ENCODE measurements at places on chromosomes 16 and 17.
A peak's percentile ranks its signal among the peaks of the same experiment; 100 is the strongest.

DNA sequence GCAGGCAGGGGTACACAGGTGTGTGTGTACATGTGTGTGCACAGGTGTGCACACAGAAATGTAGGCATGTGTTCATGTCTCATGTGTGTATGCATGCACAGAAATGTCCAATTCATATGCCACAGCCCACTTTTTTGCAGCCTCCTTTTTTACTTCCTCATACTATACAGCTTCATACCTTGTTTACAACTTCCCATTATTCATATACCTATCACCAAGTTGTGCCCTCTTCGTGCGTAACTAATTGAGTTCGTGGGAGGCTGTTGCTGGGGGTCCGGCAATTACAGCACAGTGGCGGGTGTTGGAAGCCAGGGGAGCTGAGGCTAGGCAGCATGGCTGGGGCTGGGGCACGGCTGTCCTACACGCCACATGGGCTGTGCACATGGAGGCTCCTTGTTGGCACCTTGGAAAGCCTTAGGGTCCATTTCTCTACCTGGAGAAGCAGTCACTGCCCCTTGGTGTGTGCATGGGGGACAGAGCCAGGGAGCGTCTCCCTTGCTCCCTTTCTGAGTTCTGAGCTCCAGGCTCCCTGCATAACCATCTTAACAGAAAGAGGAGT is 266.7 kb downstream of the ENGASE start:
- DNase-seq: no peak
- H3K27me3 ChIP-seq: peaks cover 22% of the 10 kb centered on the region
- no peak overlapping the region for H3K27ac ChIP-seq
- no peaks in the 10 kb centered on the region for H3K4me1 ChIP-seq
- H3K4me3 ChIP-seq: no peak overlapping the region

GRCh38 chr16:53755026-53755910 is 51.3 kb downstream of the FTO start:
- no peaks in the 10 kb centered on the region for H3K4me1 ChIP-seq
- H3K4me3 ChIP-seq: no peak overlapping the region
- H3K27me3 ChIP-seq: no peaks in the 10 kb centered on the region
- DNase-seq: no peak
- no peak overlapping the region for H3K27ac ChIP-seq

- H3K36me3 ChIP-seq: no peaks in the 10 kb centered on the region
- no peak overlapping the region for H3K4me3 ChIP-seq
- H3K4me1 ChIP-seq: no peaks in the 10 kb centered on the region
- no peaks in the 10 kb centered on the region for H3K27me3 ChIP-seq
Observed at GRCh38 chr16:83214671-83215070, 587.9 kb downstream of the CDH13 start.

- no peak overlapping the region for H3K4me3 ChIP-seq
- no peak for DNase-seq
- no peaks in the 10 kb centered on the region for H3K36me3 ChIP-seq
- no peaks in the 10 kb centered on the region for H3K27me3 ChIP-seq
- no peak overlapping the region for H3K27ac ChIP-seq
Observed at GRCh38 chr17:54426296-54426886, 474.3 kb upstream of the TOM1L1 start.

GRCh38 chr16:30041841-30042240 is 10.8 kb upstream of the TLCD3B start:
- H3K36me3 ChIP-seq: no peaks in the 10 kb centered on the region
- no peak overlapping the region for H3K27ac ChIP-seq
- peaks cover 5% of the 10 kb centered on the region for H3K4me1 ChIP-seq
- no peak overlapping the region for H3K4me3 ChIP-seq

DNA sequence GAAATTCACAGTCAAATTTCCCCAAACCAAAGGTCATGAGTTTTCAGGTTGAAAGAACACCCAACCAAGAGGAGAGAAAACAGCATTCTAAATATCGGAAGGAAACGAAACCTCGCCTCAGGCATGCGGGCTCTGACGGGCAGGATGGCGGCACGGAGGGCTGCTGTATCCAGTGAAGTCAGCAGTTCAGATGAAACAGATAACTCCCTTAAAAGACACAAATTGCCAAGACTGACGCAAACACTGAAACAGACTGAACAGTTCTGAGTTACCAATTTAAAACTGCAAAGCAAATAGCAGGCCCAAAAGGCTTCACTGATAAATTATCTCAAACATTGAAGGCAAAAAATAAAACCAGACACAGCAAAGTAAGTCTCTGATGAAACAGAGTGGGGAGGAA is 20.6 kb upstream of the CDH15 start:
- H3K27ac ChIP-seq: no peak overlapping the region
- no peaks in the 10 kb centered on the region for H3K4me1 ChIP-seq
- H3K4me3 ChIP-seq: no peak overlapping the region
- H3K27me3 ChIP-seq: no peaks in the 10 kb centered on the region

GRCh38 chr17:65389426-65389825 is 172.0 kb downstream of the AXIN2 start:
- no peaks in the 10 kb centered on the region for H3K4me1 ChIP-seq
- H3K36me3 ChIP-seq: no peaks in the 10 kb centered on the region
- no peak overlapping the region for H3K27ac ChIP-seq
- H3K27me3 ChIP-seq: peaks cover 10% of the 10 kb centered on the region

- H3K4me3 ChIP-seq: no peak overlapping the region
- no peak overlapping the region for H3K27ac ChIP-seq
- H3K27me3 ChIP-seq: no peaks in the 10 kb centered on the region
- H3K36me3 ChIP-seq: no peaks in the 10 kb centered on the region
- H3K4me1 ChIP-seq: no peaks in the 10 kb centered on the region
Observed at GRCh38 chr16:89187770-89188392, 12.5 kb downstream of the SLC22A31 start.

DNA sequence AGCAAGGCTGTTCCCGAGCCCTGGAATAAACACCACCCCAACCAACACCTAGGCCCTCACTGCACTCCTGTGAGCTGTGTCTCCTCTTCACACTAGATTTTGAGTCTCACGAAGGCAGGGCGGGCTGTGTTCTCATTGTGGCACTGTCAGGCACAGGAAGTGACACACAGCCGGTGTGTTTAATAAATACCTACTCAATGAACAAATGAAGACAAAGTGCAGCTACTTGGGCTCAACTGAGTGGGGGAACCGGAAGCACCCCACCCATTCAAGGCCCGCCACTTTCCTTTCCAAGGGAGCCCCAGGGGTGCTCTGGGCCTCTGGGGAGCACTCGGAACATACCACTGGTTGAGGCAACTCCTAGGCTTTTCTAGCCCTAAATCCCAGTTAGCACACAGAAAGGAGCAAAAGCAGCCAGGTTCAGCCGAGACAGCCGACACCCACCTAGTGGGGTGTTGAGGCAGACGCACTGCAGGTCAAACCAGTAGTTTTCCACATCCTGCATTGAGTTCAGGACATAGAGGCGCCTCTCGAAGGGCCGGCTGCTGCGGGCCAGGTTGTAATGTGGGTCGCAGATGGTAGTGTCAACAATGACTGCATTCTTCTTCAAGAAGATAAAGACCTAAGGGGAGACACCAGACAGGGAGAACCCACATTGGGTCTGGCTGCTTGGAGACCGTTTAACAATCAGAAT is 57.7 kb downstream of the GTF3C1 start:
- H3K27ac ChIP-seq: no peak overlapping the region
- H3K36me3 ChIP-seq: peaks cover 24% of the 10 kb centered on the region
- H3K27me3 ChIP-seq: no peaks in the 10 kb centered on the region
- H3K4me3 ChIP-seq: no peak overlapping the region
- DNase-seq: no peak
- no peaks in the 10 kb centered on the region for H3K4me1 ChIP-seq

GRCh38 chr16:88014252-88014781 is 63.1 kb downstream of the BANP start:
- no peaks in the 10 kb centered on the region for H3K36me3 ChIP-seq
- no peaks in the 10 kb centered on the region for H3K27me3 ChIP-seq
- DNase-seq: no peak

GRCh38 chr16:140175-140857 is 1.8 kb upstream of the NPRL3 start:
- peaks cover 18% of the 10 kb centered on the region for H3K4me1 ChIP-seq
- DNase-seq: no peak
- H3K36me3 ChIP-seq: peaks cover 3% of the 10 kb centered on the region
- H3K27ac ChIP-seq: peak overlapping the region; percentile 2
- peak overlapping the region; percentile 29 for H3K4me3 ChIP-seq

DNA sequence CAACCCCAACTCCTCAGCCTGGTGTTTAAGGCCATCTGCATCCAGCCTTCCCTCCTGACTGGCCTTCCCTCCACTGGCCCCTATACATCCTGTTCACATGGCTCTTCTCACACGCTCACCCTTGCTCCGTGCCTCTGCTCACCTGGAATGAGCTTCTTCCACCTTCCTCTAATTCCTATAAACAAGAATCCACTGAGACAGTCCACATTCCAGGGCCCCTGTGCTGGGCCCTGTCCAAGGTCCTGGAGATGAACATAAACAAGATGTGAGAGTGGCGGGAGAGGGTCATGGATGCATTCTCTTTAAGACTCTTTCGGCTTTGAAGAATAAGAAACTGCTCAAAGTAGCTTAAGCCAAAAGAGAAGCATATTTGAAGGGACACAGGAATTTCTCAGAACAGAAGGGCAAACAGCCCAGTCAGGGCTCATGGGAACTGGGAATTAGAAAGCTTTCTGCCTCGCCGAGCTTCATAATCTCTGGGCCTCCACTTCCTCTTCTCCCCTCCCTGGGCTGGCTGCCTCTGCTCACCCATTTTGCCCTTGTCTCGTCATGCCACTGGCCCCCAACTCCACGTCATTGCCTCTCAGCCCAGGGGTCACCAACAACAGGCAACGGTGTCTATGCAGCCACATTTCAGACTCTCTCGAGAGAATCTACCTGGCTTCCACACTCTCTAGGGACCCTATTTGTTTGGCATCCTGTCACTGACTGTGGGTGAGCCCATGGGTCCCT is 13.5 kb downstream of the SPPL2C start:
- H3K36me3 ChIP-seq: no peaks in the 10 kb centered on the region
- H3K4me3 ChIP-seq: no peak overlapping the region
- DNase-seq: no peak
- peaks cover 33% of the 10 kb centered on the region for H3K27me3 ChIP-seq

- H3K36me3 ChIP-seq: no peaks in the 10 kb centered on the region
- no peak overlapping the region for H3K4me3 ChIP-seq
- DNase-seq: peak; percentile 38
Observed at GRCh38 chr16:88170528-88170991, 212.2 kb upstream of the ZNF469 start.

GRCh38 chr17:49755663-49756283 is 8.2 kb downstream of the FAM117A start:
- no peak overlapping the region for H3K4me3 ChIP-seq
- peaks cover 39% of the 10 kb centered on the region for H3K36me3 ChIP-seq
- no peaks in the 10 kb centered on the region for H3K27me3 ChIP-seq
- peak overlapping the region; percentile 44 for H3K27ac ChIP-seq
- H3K4me1 ChIP-seq: peaks cover 70% of the 10 kb centered on the region
- no peak for DNase-seq

GRCh38 chr17:81245024-81245664 is 6.0 kb downstream of the NDUFAF8 start:
- H3K4me1 ChIP-seq: peaks cover 28% of the 10 kb centered on the region
- H3K27me3 ChIP-seq: no peaks in the 10 kb centered on the region
- H3K4me3 ChIP-seq: no peak overlapping the region
- peak overlapping the region; percentile 36 for H3K27ac ChIP-seq

GRCh38 chr16:73213732-73214455 is 166.0 kb upstream of the ZFHX3 start:
- no peaks in the 10 kb centered on the region for H3K4me1 ChIP-seq
- H3K4me3 ChIP-seq: no peak overlapping the region
- H3K27me3 ChIP-seq: no peaks in the 10 kb centered on the region
- no peaks in the 10 kb centered on the region for H3K36me3 ChIP-seq
- no peak for DNase-seq

GRCh38 chr16:87311387-87311786 is 5.8 kb downstream of the C16orf95 start:
- H3K4me1 ChIP-seq: peaks cover 20% of the 10 kb centered on the region
- no peak overlapping the region for H3K27ac ChIP-seq
- H3K36me3 ChIP-seq: peaks cover 14% of the 10 kb centered on the region
- no peak for DNase-seq

GRCh38 chr16:28166394-28167208 is 45.2 kb downstream of the XPO6 start:
- peaks cover 70% of the 10 kb centered on the region for H3K4me1 ChIP-seq
- H3K4me3 ChIP-seq: no peak overlapping the region
- H3K36me3 ChIP-seq: peaks cover 51% of the 10 kb centered on the region
- peak; percentile 49 for DNase-seq
- peak overlapping the region; percentile 75 for H3K27ac ChIP-seq
- H3K27me3 ChIP-seq: no peaks in the 10 kb centered on the region

- H3K36me3 ChIP-seq: no peaks in the 10 kb centered on the region
- no peak for DNase-seq
- no peaks in the 10 kb centered on the region for H3K4me1 ChIP-seq
- H3K27me3 ChIP-seq: peaks cover 34% of the 10 kb centered on the region
Observed at GRCh38 chr17:38550661-38551060, 55.1 kb downstream of the SRCIN1 start.

GRCh38 chr16:7227229-7227721 is 105.4 kb upstream of the RBFOX1 start:
- no peak overlapping the region for H3K27ac ChIP-seq
- no peaks in the 10 kb centered on the region for H3K27me3 ChIP-seq
- H3K4me3 ChIP-seq: no peak overlapping the region
- no peak for DNase-seq

DNA sequence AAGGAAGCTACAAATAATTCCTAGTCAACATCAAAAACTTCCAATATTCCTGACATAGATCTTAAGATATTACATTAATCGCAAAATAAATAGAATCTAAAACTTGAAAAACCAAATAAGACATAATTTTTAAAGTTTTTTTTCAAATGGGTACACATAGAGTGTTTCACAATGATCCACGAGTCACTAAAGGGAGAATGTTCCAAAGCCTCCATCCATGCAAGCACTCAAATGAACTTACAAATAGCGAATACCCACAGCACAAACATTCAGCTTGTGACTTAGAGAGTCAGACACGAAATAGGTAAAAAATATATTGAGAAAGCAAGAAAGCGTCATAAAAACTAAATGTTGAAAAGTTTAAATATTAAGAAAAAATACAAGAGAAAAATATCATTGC is 65.7 kb downstream of the CEP112 start:
- peaks cover 2% of the 10 kb centered on the region for H3K27me3 ChIP-seq
- H3K4me1 ChIP-seq: no peaks in the 10 kb centered on the region
- no peaks in the 10 kb centered on the region for H3K36me3 ChIP-seq
- no peak overlapping the region for H3K4me3 ChIP-seq

- H3K4me1 ChIP-seq: peaks cover 18% of the 10 kb centered on the region
- no peaks in the 10 kb centered on the region for H3K27me3 ChIP-seq
- H3K36me3 ChIP-seq: peaks cover 23% of the 10 kb centered on the region
- H3K27ac ChIP-seq: no peak overlapping the region
Observed at GRCh38 chr16:2587891-2588565, 50.2 kb downstream of the PDPK1 start.

GRCh38 chr17:1555651-1556471 is 6.7 kb downstream of the PITPNA start:
- H3K27me3 ChIP-seq: no peaks in the 10 kb centered on the region
- peaks cover 9% of the 10 kb centered on the region for H3K36me3 ChIP-seq
- peaks cover 19% of the 10 kb centered on the region for H3K4me1 ChIP-seq
- DNase-seq: no peak

GRCh38 chr17:48927978-48928745 is 16.5 kb downstream of the SNF8 start:
- no peak overlapping the region for H3K4me3 ChIP-seq
- H3K4me1 ChIP-seq: peaks cover 5% of the 10 kb centered on the region
- H3K27ac ChIP-seq: no peak overlapping the region
- DNase-seq: no peak
- peaks cover 56% of the 10 kb centered on the region for H3K36me3 ChIP-seq
- no peaks in the 10 kb centered on the region for H3K27me3 ChIP-seq
